ENCODE measurements at places on chromosomes 1 and 21. TPM values are rescaled to one million over a fixed set of nuclear protein-coding genes. Genes with fewer than 3 reads are reported as not detected.
A peak's percentile ranks its signal among the peaks of the same experiment; 100 is the strongest.

Gene IER5
- total RNA-seq: 16.6 TPM

- DNase-seq: no peak
Measured at GRCh38 chr1:237112663-237113062, 70.7 kb downstream of the RYR2 start.

Gene GJA9
- not detected for total RNA-seq

Gene TMEM50A
- 137 TPM for total RNA-seq

GRCh38 chr1:81007024-81007423, 793.7 kb upstream of the ADGRL2 start:
- DNase-seq: no peak

Gene SPRR2B
- total RNA-seq: not detected

DNA sequence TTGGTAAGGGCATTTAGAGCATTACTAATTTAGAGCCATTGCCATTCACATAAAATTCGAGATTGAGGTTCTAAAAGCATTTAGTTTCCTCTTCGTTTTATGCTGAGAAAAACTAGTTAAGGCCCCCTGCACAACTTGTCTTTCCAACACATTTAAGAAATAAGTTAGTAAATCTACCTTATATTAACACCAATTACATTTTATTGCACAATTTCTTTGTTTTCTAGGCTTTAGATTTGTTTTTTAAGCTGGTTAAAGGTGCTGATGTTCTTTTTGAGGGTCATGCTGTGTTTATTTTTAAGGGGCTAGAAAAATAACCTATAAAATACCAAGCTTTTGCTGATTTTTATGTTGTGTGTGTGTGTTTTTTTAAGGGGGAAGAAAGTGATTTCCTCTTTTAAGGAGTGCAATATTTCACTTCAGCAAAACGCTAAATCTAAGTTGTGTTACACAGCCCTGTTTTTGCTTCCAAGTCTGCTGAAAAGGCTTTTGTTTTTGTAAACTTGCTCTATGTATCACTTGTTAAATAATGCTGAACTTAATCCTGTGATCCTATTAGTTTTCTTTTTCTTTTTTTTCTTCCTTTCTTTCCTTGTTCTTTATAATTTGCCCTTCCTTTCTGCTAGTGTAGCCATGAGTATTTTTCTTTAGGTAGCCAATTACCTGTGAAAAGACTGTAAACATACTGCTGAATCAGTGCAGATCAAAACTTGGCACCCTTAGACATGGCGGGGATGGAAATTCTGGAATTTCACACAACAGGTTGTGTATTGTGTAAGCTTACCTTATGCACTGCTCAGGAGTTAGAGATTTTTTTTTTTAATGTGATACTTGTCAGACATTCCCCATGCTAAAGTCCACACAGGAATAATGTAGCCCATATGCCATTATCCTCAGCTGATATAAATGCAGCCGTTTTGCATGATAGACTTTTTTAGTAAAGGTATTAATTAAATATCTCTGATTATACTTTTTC, 1.5 kb downstream of the CEPT1 start:
- no peak for DNase-seq

GRCh38 chr1:208763971-208764370, 519.8 kb upstream of the PLXNA2 start:
- no peak for DNase-seq

- no peak for DNase-seq
Measured at GRCh38 chr1:207959910-207960309, 49.0 kb upstream of the CD34 start.

Gene FCRL4
- total RNA-seq: not detected

DNA sequence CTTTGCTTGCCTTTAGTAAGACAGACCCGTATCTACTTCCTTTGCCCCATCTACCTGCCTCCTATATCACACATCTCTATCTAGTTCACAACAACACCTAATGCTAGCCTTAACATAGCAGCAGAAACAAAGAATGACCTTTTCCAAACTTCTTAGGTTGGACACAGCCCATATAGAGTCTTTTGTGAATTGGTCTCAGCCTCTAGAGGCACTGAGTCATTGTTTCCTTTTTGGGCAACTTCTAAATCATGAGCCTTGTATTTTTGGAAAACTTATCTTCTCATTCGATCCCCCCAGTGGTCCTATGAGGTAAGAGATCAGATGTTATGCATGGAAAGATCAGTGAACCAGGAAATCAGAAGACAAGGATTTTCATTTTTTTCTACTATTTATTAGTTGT, 679.4 kb upstream of the USP24 start:
- no peak for DNase-seq

DNA sequence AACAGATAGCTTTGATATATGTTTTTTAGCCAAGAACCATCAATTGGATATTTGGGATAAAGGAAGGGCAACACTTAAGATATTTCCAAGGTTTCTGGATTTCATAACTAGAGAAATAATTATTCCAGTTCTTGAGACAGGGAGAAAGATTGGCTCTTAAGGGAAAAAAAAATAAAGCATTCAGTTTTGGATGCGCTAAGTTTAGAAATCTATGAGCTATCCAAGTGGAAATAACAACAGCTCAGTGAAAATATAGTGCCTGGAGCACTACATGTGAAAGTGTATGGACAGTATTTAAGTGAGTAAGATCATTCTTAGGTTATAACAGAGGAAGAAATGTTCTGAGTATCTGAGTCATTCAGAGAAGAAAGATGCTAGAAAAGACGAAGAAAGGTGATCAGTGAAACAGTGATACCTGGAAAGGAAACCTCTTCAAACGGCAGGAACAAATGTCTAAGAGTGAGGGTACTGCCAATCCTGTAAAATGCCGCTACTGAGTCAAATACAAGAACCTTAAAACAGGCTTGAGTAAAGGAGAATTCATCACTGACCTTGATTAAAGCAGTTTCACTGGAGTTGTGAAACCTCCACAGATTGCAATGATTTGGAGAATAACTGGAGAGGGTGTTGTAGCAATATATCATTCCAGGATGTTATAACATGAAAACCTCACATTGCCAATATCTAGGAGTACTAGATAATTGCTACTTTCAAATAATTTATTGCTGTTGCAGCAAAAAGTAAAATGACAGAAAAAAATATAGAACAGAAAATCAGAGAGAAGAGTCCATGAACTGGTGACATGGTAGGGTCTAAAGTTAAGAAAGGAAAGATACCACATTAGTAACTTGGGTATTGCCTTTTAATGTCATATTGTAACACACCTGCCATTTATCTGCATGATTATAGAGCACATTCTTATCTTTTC, 482.1 kb upstream of the RGS18 start:
- no peak for DNase-seq

Gene KRTAP13-2
- total RNA-seq: not detected

DNA sequence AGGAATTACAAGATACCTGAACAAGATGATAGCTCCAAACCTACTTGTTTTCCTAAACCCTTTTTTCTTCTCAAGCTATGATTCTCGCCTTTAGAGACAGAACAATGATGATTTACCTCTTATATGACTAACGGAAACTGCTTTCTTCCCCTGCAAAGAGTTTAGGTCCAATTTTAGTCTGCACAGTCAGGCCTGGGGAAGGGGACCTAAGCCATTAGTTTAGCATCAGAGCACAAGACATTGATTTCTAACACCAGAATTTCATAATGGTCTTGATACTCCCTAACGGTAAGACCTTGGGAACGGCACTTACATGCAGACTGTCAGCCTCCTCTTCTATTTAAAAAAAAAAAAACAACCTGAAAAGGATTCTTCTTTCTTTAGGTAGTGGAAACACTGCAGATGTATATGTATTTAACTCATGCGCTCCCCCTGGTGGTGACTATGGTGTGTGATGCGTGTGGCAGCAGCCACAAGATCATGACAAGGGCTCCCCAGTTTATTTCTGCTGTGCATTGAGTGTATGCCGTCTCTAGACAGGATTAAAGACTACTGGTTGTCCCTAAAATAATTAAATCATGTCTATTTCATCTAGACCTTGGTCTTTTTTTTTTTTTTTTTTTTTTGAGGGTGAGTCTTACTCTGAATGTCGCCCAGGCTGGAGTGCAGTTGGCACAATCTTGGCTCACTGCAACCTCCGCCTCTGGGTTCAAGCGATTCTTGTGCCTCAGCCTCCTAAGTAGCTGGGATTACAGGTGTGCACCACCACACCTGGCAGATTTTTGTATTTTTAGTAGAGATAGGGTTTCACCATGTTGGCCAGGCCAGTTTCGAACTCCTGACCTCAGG, 37.3 kb upstream of the TMEM222 start:
- DNase-seq: no peak

DNA sequence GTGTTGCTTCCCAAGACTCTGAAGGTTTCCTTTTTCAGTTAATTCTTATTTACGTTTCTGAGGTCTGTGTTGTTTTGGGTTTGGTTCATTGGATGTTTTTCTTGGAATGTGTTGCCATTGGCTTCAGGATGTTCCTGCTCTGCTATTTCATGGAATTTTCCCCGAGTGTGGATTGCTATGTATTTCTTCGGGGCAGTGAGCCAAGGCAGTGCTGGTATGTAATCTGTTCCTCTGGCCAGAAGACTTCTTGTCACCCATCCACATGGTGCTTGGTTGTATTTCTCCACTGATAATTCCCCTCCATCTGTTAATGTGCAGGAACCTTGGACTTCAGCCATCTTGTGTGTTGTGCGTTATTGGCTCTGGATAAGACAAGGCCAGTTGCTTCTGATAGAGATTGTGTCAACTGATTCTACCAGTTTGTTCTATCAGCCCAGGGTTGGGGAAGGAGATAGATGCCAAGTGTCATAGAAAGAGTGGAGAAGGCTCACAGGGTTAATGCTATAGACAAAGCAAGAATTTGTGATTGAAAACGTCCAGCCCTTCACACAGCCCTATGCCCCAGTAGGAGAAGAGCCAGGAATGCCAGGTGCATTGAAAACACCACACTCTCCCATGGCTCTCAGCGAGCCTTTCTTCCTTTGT, 505.2 kb downstream of the PLPP3 start:
- no peak for DNase-seq

DNA sequence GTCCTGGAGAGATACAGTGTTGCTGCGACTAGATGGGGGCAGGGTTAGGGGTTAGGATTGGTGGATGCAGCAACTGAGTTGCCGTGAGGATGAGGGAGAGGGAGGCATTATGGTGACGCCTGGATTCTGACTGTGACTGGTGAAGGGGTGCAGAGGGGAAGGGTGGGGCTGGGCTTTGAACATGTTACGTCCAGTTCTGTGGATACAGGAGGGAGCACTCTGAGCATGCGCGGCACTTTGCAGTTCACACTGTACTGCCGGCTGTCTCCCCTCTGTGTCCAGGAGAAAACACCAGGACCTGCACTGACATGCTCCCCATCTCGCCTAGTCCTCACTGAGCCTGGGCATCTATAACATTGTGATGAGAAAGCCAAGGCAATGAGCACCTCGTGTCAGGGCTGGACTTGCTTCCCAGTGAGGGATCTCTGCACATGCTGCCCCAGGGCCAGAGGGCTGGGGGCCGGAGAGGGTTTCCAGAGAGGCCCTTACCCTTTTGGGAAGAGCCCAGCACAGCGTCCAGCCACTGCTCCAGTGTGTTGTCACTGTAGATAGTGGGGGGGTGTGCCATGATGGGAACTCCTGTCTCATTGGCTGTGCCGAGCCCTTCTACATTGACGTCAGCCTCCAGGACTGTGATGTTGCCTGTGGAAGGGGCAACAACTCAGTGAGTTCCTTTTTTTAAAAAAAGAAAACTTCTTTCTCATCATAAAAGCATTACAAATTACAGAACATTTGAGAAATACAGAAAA, 7.6 kb downstream of the FAM151A start:
- no peak for DNase-seq

- DNase-seq: no peak
Measured at GRCh38 chr21:17697473-17697872, 84.8 kb upstream of the BTG3 start.

DNA sequence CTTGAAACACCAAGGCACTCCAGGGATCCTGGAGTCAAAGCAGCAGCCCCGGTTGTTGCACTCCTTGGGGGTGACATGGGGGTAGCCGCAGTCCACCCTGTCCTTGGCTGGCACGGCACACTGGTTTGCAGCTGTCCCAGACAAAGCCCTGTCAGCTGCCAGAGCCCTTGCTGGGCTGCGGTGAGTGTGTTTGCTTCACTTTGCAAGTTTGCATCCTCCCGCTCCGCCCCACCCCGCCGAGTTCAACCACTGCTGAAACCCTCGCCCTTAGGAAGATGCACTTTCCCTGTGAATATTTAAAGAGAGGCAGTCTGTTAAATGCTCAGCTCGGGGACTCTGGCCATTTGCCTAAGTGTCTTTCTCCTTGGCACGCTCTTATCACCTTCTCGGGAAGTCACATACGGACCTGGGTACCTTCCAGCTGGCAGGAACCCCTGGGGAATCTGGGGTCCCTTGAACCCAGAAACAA, 1.7 kb downstream of the TFF3 start:
- no peak for DNase-seq

DNA sequence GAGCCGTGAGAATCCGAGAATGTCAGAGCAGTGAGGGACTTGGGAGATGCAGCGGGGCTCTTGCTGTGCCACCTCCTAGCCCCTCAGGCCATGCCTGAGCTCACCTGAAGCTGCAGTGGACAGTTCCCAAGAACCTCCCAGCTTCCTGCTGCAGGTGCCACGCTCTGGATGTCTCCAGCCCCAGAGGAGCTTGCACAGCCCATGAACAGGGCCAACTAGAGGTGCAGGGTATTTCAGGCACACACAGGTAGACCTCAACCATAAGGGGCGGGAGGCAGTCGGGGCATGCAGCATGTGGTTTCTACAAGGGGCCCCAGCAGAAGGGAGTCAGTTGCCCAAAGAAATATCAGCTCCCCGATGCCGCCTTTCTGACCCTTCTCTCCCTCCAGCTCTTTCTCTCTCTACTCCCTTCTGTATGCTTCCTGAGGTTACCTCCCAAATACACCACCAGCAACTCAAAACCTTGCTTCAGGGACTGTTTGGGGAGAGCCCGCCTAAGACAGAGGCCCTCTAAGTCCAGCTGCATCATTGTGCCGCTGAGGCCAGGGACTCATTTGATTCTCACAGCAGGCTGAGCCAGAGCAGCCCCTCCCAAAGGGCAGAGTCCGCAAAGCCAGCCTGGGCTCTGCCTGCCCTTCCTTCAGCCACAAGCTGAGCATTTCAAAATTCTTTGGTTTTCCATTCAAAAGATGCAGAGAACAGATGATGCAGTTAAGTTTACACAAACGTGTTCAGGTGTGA, 209.8 kb downstream of the MATN1 start:
- peak; percentile 57 for DNase-seq

GRCh38 chr1:228360533-228361313, 45.9 kb downstream of the TRIM11 start:
- peak; percentile 91 for DNase-seq

GRCh38 chr1:156910309-156910782, 10.1 kb upstream of the LRRC71 start:
- DNase-seq: no peak

Gene TRNP1
- 56.5 TPM for total RNA-seq

GRCh38 chr1:91691525-91691924, 190.9 kb downstream of the CDC7 start:
- no peak for DNase-seq

Gene ZFYVE9
- 20.9 TPM for total RNA-seq

Gene GPR3
- total RNA-seq: 0.56 TPM

GRCh38 chr1:116879478-116880133, 30.1 kb upstream of the PTGFRN start:
- no peak for DNase-seq

Gene SLC25A33
- 6.8 TPM for total RNA-seq

DNA sequence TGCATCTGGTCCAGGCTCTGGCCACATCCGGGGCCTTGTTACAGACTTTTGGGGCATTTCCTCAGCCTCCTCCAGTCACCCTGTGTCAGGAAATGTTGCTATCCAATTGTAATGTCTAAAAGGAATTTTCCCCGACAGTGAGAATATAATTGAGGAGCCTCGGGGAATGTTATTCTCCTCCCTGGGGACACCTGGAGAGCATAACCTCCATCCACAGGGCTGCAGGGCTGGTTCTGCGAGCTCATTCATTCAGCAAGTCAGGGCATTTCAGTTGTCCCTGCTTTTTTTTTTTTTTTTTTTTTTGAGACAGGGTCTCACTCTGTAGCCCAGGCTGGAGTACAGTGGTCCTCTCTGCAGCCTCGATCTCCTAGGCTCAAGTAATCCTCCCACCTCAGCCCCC, 72.6 kb downstream of the MDM4 start:
- no peak for DNase-seq

Data from chondrocyte (in vitro differentiated cells).